NCI-H1417 (cell line): ENCODE measurements at places on chromosomes 12 and 14.

GRCh38 chr14:76607510-76607909, 153.8 kb upstream of the VASH1 start:
- no peak for DNase-seq

DNA sequence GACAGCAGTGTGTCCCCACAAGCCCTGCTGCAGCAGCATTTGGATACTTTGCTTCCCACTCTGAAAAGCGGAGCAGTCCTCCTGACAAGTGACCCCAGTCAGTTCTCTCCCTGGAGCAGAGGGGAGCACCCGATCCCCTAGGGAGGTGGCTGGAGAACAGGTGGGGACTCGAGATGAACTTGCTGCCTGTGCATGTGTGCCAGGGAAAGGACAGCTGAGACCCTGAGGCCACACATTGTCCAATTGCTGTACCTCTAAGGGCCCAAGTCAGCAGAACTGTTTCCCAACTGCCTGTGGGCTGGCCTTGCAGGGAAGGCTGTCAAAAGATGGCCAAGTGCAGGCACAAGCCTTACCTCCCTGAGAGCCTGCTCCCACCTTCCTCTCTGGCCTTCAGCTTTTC, 55.1 kb downstream of the IFT43 start:
- no peak for DNase-seq

DNA sequence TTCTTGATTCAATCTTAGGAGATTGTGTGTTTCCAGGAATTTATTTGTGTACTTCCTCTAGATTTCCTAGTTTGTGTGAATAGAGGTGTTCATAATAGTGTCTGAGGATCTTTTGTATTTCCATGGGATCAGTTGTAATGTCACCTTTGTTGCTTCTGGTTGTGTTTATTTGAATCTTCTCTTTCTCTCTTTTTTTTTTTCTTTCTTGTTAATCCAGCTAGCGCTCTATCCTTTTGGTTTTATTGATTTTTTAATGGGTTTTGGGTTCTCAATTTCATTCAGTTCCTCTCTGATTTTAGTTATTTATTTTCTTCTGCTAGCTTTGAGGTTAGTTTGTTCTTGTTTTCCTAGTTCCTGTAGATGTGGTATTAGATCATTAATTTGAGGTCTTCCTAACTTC, 242.5 kb downstream of the SEC23A start:
- DNase-seq: no peak

GRCh38 chr12:122876731-122877130, 19.2 kb downstream of the VPS37B start:
- DNase-seq: no peak

- no peak for DNase-seq
Observed at GRCh38 chr12:67804168-67804567, 155.6 kb downstream of the DYRK2 start.

GRCh38 chr12:91104812-91105466, 6.4 kb downstream of the LUM start:
- no peak for DNase-seq

DNA sequence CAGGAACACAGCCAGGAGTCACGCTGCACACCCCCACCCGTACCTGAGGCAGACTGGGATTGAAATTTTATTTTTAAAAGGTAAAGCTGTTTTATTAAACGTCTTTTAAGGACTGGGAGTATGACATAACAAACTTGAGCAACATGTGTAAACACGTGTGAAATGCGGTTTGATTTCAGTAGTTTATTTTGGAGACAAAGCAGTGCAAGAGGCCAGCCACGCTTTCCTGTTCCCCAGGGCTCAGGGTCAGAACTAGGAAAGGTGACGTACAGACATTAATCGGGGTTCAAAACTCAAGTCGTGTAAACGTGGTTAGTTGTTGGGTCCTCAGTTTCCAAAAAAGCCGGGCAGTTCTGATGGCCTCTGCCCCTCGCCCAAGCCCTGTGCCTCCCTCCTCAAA, 16.7 kb downstream of the CHGA start:
- DNase-seq: no peak

GRCh38 chr12:120238839-120239445, 26.6 kb downstream of the PXN start:
- DNase-seq: no peak

DNA sequence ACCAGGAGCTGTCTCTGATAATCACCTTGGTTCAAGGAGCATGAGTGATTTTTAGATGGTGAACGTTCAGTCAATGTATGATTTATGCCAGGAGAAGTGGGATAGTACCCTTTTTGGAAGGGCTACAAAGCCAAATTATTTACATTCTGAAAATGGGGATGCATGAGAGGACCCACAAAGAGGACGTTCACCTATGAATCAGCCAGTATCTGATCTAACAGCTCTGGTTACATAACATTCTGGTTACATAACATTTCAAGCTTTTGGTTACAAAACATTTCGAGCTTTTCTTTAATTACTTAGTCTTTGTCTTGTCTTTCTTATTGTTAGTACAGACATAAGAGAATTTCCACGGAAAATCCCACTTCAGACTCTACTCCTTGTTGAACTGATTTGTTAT, 68.8 kb downstream of the SLCO1A2 start:
- no peak for DNase-seq

GRCh38 chr14:78697341-78697740, 527.2 kb downstream of the NRXN3 start:
- peak; percentile 31 for DNase-seq

GRCh38 chr14:55190906-55191202, 531 bp downstream of the DLGAP5 start:
- no peak for DNase-seq

DNA sequence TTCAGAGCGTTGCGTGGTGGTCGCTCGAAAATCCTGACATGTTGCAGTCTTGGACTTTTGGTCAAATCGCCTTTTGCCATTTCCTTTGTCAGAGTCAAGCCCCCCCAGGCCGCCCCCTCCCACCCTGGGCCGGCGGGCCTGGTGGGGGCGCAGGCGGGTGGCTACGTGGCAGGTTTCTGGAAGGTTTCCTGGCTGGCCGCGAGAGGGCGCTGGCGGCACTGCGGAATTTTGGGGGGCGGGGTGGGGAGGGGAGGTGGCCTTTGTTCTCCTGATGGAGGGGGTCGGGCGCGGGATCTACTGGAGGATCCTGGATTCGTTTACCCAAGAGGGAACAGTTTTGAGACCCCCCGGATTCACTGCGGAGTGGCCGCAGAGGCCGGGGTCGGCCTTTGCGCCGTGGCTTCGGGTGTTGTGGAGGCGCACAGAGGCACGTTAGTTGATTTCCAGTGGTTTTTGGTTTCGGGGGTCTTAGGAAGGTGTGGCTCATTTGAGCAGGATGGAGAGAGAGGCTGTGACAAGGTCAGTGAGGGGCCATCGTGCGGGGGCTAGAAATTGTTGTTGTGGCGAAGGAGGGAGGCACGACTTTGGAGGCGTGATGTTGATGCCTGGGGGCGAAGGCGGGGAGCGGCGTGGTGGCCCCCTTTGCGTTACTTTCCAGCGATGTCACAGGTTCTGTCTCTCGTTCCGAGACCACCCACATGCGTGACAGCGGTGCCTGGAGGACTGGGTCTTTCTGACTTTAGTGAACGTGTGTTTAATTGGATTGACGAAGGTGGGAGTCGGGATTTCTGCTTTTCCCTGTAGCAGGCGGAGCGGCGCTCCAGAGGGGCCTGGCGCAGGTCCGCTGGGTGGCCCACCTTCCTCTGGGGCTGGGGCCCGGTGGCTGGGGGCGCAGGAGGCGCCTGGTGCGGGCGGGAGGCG, 1.4 kb downstream of the MEG3 start:
- DNase-seq: no peak

DNA sequence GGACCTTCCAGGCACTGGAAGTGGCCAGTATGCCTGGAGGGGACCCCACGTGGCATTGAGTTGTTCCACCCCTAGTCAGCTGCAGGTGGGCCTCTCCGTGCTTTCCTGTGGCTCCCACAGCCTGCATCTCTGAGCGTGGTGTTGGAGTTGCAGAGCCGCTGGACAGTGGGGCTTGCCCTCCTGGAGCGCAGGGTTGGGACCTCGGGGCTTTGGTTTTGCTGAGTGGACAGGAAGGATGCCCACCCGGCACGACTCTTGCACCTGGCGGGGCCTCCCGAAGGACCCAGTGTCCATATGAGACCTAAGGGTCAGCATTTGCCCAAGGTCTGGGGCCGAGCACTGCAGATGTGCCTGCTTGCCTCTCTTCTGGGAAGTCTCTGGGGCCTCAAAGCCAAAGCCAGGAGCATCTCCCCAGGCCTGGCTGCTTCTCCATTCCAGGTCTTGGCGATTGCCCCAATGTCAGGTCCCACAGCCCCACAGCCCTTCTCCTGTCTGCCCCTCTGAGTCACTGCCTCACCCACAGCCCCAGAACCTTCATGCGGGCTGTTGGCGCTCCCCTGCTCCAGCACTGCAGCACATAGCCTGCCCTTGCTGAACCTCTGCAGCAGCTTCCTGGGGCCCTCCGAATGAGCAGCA, 1.5 kb downstream of the PACS2 start:
- DNase-seq: no peak

- no peak for DNase-seq
Observed at GRCh38 chr14:26486922-26487321, 110.9 kb downstream of the NOVA1 start.

DNA sequence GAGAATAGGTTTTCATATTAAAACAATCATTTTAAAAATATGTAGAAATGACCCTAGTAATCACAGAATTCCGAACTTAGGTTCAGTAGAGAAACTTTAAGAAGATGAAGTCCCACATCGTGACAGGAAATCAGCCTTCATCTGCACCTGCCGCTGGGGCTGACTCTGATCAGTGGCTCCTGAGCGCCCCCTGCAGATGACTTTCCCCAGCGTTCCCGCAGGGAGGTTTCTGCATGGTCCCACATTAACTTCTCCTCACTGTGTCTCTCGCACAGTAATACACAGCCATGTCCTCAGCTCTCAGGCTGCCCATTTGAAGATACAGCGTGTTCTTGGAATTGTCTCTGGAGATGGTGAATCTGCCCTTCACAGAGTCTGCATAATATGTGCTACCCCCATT, 1131.1 kb downstream of the TMEM121 start:
- peak; percentile 42 for DNase-seq

DNA sequence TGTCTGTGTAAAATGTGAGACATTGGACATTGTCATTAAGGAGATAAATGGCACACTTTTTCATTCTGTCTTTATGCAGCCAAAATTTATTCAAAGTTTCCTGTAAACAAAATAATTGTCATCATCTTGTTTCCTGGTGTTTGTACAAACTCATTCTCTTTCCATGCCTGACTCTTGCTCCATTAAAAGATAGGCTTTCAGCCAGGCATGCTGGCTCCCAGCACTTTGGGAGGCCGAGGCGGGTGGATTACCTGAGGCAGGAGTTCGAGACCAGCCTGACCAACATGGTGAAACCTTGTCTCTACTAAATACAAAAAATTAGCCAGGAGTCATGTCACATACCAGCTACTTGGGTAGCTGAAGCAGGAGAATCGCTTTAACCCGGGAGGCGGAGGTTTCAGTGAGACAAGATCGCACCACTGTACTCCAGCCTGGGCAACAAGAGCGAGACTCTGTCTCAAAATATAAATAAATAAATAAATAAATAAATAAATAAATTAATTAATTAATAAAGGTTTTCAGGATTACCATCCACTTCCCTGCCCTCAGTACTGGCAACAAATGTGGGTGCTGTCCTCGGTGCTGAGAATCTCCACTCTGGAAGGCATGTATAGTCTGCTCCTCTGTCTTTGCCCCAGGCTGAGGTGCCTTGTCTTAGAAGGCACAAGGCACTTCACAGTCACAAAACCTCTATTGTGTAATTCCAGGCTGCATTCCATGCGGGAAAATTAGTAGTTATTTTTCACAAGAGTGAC, 83.2 kb downstream of the PAH start:
- DNase-seq: no peak

- peak; percentile 78 for DNase-seq
Observed at GRCh38 chr12:85057370-85057963, 21.3 kb downstream of the LRRIQ1 start.

DNA sequence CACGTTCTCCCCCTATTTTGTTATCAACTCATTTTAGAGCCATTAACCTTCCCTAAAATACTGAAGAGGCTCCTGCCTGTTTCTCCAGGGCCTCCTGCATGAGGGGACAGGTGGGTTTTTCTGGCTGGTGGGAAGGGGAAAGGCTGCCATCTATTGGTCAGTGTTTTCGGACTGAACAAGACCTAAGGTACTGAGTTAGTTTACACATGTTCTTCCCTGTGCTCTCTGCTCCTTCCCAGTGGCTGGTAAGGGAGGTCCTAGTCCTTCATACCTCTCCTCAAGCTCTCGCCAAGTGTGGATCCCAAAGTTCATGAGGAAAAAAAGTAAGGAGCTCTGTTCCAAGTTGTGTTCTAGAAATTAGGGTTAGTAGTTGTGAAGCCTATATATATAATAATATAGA, 357.5 kb downstream of the FSCB start:
- peak; percentile 40 for DNase-seq

- DNase-seq: no peak
Observed at GRCh38 chr12:122610207-122610606, 83.2 kb downstream of the KNTC1 start.

DNA sequence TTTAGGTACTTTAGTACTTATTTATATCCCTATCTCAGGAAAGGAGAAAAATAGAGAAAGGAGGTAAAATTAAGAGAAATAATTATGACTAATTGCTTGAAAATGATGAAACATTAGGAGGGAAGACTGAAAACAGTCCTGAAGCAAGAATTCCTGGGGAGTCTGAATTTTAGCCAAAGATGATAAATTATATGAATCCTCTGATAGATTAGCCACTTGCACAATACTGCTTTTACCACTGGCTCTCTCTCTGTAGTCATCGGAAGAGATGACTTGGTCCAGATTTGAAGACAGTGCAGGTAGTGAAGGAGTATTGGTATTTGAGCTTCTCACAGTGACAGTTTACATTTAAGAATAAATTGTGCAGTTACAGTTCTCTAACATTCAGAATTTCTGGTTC, 83.8 kb upstream of the CLEC14A start:
- DNase-seq: no peak

DNA sequence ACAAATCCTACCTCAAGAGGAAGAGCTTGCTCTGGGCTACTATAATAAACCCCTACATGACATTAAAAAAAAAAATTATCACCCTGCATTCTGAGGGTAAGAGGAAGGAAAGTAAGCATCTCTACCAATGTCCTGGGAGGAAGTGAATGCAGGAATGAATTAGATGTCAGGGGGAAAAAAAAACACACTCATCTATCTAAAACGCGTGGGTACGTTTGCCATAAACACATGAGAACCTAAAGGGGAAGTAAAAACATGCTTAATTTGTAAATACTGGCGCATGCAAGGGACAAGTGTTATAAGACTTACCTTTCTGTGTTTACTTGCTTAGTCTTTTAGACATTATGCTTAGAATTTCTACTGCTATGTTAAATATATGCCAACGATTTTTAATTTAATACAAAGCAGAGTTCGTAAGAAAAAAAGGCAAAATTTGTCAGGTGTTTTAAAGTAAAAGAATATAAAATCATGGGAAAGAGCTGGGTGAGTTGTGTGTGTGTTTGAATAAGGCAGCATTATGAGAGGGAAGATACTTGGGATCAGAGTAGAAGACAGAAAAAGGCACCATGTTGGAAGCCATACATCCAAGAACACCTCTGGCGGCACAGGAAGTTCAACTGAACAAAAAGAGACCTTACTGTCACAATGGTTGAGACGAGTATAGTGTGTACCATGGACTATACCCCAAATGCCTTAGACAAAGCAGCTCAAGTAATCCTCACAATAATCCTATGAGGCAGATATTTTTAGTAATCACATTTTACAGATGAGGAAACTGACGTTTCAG, 1.5 kb downstream of the TMED8 start:
- no peak for DNase-seq
